ENCODE measurements at places on chromosomes 13 and 19.

DNA sequence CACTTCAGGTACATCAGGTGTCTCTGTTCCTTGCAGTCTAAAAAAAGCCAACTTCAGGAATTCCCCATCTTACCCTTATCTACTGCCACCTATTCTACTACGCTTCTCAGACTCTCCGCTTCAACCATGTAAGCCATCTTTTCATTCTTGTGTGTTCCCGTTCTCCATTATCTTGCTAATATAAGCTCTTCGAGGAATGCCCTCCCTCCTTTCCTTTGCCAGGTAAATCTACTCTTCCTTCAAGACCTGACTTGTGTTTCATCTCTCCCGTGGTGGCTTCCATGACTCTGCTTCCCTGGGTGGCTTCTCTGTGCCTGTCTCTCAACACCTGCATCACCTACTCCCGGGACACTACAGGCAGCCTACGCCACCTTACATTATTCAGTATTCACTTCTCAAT is 42.3 kb upstream of the MEDAG start:
- DNase-seq: no peak

DNA sequence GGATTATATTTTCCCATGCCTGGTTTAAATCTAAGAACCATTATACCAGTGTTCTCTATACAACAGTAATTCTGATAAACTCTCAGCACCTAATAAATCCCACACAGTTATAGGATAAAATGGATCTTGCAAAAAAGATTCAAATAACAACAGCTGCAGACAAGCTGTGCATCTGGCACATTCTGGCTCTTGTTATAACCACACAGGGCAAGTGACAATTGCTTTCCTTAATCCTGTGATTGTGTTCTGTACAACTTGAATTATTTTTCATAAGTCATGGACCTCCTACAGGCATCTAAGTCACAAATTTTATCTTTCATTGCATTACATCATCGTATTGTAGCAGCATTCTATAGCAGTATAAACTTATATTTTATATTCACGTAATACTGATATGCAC is 948.3 kb downstream of the SLITRK1 start:
- DNase-seq: no peak

DNA sequence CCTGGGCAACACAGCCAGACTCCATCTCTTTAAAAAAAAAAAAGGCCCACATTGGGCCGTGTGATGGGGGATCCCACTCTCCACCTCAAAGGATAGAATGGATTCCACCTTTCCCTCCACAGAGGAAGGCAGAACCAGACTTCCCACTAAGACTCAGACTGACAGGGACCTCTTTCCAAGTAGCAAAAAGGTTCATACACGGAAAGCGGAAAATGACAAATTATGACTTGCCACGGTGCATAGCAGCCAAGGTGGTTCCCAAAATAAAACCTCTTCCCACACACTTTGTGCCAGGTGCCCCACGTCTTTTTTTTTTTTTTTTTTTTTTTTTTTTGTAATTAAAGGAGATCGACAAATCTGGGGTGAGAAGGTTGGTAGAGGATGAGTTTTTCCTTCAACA is 14.4 kb upstream of the TTYH1 start:
- DNase-seq: no peak

DNA sequence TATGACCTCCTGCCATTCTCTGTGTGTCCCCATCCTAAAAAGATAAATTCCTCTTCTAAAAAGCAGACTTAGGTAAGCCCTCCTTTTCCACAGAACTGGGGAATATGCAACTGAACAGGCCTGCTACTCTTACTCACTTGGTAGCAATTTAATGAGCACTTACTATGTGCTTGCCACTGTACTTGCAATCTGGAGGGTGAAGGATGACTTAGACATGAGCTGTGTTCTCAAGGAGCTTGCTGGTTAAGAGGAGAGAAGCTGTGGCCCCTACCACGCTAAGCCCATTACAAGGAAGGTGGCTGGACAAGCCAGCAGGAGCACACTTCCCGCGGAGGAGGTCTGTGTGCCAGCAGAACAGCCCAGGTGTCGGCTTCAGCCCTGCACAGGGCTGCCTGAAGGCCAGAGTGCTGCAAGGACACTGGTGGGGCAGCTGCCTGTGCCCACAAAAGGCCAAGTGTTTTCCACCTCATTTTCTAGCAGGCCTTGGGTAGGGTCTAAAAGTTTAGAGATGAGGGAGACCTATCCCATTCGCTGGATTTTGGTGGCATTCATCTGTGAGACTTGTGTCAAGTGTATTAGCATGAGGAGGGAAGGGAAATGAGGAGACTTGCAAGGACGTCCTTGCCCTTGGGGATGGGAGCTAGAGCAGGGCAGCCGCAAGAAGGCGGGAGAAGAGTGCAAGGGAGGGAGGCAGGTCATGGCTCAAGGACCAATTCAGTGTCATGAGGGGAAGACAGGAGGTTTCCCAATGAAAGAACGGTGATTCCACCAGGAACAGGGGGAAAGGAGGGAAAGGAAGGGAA is 52.0 kb downstream of the COL4A1 start:
- no peak for DNase-seq

GRCh38 chr13:95039415-95039814 is 261.8 kb downstream of the ABCC4 start:
- no peak for DNase-seq

- no peak for DNase-seq
Measured at GRCh38 chr13:71360041-71360440, 507.0 kb downstream of the DACH1 start.

DNA sequence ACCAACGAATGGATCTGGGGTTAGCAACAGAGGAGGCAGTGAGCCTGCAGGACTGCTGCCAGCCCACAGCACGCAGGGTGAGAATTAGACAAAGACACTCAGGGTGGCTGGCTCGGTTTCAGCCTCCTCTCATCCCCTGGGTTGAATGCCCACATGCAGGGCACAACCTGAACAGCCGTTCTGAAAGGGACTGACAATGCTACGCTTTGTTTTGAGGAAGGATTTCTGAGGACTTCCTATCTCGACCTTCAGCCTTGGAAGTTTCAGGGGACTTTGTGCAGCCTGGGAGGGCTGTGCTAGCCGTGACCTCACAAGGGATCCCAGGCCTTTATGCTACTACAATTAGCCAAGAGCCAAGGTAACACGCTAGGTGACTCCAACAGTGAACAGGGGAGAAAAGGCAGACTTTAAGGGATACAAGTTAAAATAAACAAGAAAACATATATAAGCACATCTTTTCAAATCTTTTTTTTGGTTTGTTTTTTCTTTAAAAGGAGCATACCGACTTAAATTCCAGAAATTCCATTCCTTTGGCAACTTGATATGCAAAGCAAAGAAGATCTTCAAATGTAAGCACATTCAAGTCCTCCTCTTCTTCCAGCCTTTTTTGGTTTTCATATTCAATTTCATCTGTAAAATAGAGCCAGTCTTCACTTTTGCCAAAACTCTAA is 34.5 kb upstream of the URAD start:
- peak; percentile 1 for DNase-seq

DNA sequence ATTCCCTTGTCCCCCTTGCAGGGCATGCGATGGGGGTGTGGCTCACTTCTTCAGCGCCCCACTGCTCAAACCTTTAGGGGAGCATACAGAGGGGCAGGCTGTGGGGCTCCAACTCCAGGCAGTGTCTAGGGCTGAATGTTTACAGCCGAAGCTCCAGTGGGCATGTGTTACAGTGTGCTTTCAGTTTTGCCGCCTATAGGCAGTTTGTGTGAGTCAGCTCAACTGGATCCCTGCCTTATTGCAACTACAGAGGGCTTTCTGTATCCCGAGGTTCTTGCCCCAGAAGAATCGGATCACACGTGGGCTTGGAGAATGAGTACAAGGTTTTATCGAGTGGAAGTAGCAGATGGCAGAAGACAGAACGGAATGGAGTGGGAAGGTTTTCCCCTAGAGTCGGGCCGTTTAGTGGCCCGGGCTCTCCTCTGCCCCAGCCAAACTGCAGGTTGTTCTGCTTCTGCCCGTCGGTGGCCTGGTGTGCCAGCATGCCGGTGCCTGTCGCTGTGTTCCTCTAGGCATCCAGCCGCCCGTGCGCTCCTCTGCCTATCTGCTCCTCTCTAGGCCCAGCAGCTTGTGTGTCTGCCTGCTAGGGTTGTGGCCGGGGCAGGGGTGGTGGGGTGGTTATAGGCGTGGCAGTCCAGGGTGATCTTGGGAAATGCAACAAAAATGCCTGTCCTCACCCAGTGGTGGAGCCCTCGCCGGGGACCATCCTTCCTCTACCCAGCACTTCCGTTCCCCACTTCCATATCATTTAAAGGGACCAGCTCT is 435.9 kb upstream of the SGCG start:
- DNase-seq: no peak

- no peak for DNase-seq
Measured at GRCh38 chr13:97012251-97013048, 18.2 kb upstream of the OXGR1 start.

DNA sequence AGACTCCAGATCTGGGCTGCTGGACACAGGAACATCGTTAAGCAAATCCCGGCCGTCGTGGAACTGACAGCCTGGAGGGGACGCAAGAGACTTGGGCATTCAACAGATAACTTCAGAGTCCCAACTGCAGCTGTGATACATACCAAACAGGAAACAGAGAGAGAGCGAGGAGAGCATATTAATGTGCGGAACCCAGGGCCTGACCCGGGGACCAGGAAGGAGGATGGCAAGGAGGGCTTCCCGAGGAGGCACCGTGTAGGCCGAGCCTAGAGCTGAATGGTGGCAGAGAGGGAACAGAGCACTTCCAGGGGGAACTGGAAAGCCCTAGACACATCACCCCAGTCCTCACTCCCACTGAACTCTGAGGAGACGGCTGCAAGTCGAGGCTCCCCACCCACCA is 68.1 kb downstream of the SIPA1L3 start:
- DNase-seq: no peak

- DNase-seq: no peak
Measured at GRCh38 chr19:49653466-49653806, 11.4 kb downstream of the SCAF1 start.

DNA sequence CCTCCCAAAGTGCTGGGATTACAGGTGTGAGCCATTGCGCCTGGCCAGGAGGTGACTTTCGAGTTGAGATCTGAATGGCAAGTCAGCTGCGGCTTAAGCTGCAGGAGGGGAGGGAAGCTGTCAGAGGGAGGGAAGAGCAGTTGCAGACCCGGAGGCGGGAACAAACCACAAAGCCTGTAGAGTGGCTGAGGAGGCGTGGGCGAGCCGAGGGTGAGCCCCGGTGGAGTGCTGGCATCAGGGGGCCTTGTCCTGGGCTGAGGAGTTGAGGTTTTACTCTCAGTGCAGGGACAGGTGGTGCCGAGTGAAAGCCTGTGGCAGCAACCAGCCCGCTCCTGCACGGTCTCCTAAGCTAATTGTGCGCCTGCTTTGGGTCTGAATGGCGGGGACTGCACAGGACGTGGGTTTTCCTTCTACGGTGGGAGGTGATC is 24.2 kb downstream of the PPP1R37 start:
- DNase-seq: peak; percentile 85

GRCh38 chr13:38528986-38529385 is 157.9 kb upstream of the FREM2 start:
- peak; percentile 30 for DNase-seq

DNA sequence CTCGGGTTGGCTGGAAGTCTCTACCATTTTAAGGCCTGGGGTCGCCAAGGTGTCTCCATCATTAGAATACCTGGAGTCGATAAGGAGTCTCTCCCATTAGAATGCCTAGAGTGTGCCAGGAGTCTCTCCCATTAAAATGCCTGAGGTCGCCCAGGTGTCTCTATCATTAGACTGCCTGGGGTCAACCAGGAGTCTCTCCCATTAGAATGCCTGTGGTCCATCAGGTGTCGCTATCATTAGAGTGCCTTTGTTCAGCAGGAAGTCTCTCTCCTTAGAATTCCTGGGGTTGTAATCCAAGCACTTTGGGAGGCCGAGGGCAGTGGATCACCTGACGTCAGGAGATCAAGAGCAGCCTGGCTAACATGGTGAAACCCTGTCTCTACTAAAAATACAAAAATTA is 1533.0 kb downstream of the UQCRFS1 start:
- DNase-seq: no peak

DNA sequence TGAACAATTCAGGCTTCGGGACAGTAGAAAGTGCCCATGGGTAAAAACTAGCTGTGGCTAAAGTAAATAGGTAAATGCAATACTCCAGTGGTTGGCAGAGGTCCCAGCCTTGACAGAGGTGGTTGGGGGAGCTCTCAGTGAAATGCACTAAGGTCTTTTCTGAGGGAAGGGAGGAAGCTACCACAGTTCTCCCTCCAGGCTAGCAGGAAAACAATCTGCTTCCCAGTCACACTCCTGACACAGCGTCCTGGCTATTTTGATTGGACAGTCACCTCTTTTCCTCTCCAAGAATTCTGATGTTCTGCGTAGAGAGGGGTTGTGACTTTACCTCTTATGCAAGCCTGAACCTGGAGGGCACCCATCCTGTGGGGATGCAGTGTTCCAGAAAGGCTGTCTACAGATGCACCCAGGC is 128.7 kb downstream of the CYSLTR2 start:
- DNase-seq: no peak

DNA sequence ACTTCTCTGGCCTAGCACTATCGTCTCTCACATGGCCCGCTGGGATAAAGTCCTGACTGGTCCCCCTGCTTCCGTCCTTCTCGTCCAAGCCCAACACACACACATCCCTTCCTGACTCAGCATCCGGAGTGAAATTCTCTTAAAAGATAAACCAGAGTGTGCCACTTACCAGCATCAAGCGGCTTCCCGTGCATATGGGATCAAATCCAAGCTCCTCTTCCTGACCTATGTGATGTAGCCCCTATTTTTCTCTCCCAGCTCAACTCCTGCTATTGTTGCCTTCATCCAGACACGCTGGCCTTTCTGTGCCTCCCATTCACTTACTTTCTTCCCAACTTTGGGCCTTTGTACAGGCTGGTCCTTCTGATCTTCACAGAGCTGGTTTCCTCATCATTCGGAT is 530.4 kb downstream of the DIAPH3 start:
- DNase-seq: no peak

DNA sequence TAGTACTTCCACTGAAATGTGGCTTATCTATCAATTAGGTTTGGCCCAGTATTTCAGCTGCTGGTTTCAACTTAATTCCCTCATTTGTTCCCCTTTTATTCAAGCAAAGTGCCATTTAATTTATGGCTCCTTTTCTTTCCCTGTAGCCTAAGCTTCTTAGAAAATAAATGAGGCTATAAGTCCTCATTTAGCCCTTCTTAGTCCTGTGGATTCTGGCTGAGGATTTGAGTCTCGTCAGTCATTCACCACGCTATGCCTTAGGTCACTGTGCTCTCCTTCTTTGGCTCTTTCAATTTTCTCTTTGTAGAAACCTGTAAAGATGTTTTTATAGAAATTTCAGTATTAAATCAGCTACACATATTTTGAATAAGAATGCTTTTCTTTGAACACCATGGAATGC is 579.1 kb downstream of the GPC6 start:
- DNase-seq: peak; percentile 43
